ENCODE measurements at places on chromosomes 2 and 18. TPM values are rescaled to one million over a fixed set of nuclear protein-coding genes. Genes with fewer than 3 reads are reported as not detected.

LBX2 gene
- total RNA-seq: 1.6 TPM

CDH19 gene
- total RNA-seq: not detected

ALK gene
- not detected for total RNA-seq

RIT2 gene
- not detected for total RNA-seq

CFAP53 gene
- 0.08 TPM for total RNA-seq

CRYGC gene
- not detected for total RNA-seq

CLASP1 gene
- 28.2 TPM for total RNA-seq

FARSB gene
- total RNA-seq: 36.1 TPM

EPB41L3 gene
- total RNA-seq: not detected

PAX8 gene
- not detected for total RNA-seq

HOXD8 gene
- 16.8 TPM for total RNA-seq

TAF1B gene
- 73.8 TPM for total RNA-seq

LYPD6 gene
- 15.0 TPM for total RNA-seq

SERPINB4 gene
- 0.26 TPM for total RNA-seq

TXNDC9 gene
- 107 TPM for total RNA-seq

C2orf66 gene
- total RNA-seq: 0.05 TPM

CGREF1 gene
- total RNA-seq: 2.1 TPM

CEBPZ gene
- total RNA-seq: 61.4 TPM

NT5C1B gene
- total RNA-seq: not detected

MROH2A gene
- not detected for total RNA-seq

LRP1B gene
- 0.08 TPM for total RNA-seq

COPS7B gene
- total RNA-seq: 24.9 TPM

FRZB gene
- total RNA-seq: 0.03 TPM

ARPC2 gene
- 490 TPM for total RNA-seq

SLC5A7 gene
- total RNA-seq: not detected

CYP27C1 gene
- total RNA-seq: 0.63 TPM

HRH4 gene
- not detected for total RNA-seq

DTYMK gene
- total RNA-seq: 177 TPM

HMSD gene
- 0.53 TPM for total RNA-seq

COLEC11 gene
- total RNA-seq: not detected

GREB1L gene
- 0.81 TPM for total RNA-seq

ERFE gene
- 14.9 TPM for total RNA-seq

TUBA3D gene
- total RNA-seq: not detected

ZSCAN30 gene
- total RNA-seq: 7.5 TPM
